ENCODE measurements at places on chromosomes 12 and 14.

- no peak for DNase-seq
Observed at GRCh38 chr12:77104792-77105191, 39.4 kb upstream of the E2F7 start.

DNA sequence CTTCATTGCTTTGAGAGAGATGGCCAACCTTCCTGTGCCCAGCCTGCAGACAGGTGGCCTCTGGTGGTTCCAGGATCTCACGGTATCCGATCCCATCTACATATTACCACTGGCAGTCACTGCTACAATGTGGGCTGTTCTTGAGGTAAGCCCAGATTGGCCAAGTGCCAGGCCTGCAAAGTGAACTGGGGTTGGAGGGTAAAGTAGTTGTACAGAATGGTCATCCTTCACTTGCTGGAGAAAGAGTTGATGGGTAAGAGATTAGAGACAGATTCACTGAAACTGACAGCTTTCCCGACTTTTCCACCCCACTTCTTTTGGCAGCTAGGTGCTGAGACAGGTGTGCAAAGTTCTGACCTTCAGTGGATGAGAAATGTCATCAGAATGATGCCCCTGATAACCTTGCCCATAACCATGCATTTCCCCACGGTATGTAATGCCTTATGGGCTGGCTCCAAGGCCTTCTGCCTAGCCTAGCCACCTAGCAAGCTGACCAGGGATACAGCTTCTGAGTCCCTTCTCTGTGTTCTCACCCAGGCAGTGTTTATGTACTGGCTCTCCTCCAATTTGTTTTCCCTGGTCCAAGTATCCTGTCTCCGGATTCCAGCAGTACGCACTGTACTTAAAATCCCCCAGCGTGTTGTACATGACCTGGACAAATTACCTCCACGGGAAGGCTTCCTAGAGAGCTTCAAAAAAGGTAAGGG, 4.1 kb downstream of the OXA1L start:
- DNase-seq, result no peak

- no peak for DNase-seq
Observed at GRCh38 chr12:89497467-89497866, 27.1 kb downstream of the GALNT4 start.

- no peak for DNase-seq
Observed at GRCh38 chr14:49986343-49987014, 93.6 kb downstream of the ARF6 start.

GRCh38 chr14:22474730-22475351, 114.2 kb downstream of the DAD1 start:
- no peak for DNase-seq

GRCh38 chr12:52044292-52044983, 6.8 kb upstream of the NR4A1 start:
- DNase-seq, result no peak

GRCh38 chr12:47903151-47903611, 1.6 kb downstream of the VDR start:
- no peak for DNase-seq

DNA sequence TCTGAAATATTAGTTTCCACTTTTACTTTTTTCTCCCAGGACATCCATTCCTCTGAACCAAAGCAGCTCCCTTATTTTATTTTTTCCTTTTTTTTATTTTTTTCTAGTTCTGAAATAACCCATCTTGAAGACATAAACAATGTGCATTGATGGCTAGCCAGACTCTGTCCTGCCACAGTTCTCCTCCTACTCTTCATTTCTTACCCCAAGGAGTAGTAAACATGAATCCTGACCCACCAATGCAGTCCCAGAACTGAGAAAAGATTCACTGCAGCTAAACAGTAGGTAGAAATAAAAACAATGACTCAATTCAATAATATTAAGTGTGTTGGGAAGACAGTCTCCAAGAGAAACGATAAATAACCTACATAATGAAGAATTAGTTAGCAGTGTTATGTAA, 65.7 kb upstream of the NOVA1 start:
- no peak for DNase-seq

- DNase-seq, result no peak
Observed at GRCh38 chr14:77145975-77146740, 4.6 kb upstream of the ZDHHC22 start.

DNA sequence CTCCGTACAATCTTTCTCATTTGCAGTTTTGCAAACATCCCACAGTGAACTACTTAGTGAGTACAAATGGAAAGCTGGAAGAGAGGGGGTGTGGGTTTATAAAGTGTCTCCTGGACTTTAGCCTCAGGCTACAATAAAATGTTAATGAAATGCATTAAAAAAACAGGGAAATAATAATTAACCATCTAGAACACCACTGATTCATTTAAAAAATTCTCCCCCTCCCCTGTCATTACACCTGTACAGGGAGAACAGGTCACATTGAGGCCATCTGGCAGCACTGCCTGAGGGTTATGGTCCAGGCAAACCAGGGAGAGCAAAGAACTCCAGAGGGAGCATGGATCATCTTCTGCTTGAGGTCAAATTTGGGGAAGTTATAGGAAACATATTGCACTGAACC, 96.3 kb downstream of the TSPAN8 start:
- no peak for DNase-seq

DNA sequence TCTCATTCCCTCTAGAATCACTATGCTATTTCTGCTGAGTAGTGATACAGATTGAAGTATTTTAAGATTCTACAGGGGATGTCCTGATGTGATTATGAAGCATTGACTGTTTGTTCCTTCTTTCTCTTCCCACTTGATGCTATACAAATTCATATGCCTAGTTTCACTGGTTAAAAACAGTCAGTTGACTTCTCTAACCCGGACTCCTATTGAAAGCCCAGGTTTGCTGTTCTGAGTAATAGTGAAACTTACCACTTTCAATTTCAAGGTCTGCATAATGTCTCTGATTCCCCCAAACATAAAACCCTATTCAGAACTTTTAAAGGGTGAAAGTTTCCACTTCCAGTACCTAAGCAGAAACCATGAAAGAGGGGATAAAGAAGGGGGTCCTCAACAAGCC, 117.7 kb upstream of the RPL10L start:
- no peak for DNase-seq

DNA sequence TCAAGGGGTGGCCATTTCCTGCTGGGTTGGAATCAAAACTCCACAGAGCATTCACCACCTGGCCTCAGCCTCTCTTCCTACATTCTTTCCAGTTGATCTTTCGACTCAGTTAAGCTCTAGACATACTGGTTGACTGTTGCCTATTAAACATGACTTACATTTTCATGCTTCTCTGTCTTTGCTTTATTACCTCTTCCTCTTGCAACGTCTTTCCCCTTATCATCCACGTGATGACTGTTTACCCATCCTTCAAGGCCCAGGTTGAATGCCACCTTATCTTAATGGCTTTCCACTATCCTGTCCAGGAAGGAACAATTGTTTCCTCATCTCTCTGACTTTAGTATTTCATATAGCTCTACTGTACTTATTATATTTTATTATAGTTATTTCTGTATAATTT, 24.4 kb upstream of the CCDC175 start:
- no peak for DNase-seq

DNA sequence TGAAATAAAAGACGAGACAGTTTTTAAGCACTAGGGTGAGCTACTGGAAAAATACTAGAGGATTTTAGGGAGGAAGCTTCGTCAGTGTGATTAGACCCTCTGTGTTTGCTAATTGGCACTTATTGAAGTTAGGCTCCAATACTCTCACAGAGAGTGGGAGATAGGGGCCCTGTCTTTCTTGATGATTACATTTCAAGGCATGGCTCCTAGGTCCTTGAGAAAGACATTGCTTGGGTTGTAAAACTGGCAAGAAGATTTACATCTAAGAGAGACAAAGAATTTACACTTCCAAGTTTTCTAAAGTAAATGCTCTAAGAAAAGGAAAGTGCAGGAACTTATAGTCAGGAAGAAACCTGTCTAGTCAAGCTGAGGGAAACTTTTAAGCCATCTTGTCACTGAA, 183.2 kb downstream of the C12orf50 start:
- no peak for DNase-seq

- no peak for DNase-seq
Observed at GRCh38 chr14:71711619-71712018, 220.6 kb upstream of the RGS6 start.

DNA sequence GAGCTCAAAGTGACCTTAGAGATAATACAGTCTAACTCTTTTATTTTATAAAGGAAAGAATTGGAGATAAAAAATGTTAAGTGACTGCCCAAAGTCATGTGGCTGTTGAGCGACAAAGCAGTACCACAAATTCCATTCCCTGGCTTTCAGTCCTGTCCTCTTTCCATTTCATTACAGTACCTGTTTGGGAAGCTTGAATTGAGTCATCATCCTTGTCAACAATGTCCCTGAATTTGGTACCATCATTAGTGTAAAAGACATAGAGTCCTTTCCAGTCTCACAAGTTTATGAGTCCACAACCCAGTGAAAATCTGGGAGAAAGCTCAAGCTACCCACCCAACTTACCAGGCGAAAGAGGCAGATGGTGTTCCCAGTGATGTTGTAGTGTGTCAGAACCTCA, 3.8 kb downstream of the ERP27 start:
- no peak for DNase-seq

DNA sequence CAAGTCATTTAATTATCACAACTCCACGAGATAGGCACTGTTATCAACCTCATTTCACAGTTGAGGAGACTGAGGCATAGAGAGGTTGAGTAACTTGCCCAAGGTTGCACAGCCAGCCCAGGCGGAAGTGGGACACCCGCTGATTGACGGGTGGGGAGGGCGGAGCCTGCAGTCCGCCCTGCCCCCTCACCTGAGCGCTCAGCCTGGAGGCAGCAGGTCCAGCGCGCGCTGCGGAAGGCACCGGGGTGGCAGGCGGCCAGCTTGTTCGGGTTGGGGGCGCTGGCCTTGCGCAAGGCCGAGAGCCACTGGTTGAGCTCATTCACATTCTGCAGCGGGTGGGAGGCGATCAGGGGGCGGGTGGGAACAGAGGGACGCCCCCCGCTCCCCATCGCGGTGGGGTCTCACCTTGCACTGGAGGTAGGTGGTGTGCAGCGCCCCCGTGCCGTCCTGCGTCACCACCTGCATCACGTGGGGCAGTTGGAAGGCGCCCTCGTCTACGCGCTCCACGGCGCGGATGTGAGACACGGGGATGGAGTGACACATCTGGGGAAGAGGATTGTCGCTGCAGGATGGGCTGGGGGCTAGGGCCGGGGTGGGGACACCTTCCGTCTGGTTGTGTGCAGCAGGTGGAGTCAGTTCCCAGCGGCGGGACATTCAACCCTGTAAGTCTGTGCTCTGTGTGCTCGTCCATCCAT, 31.7 kb downstream of the RASAL1 start:
- DNase-seq, result no peak

DNA sequence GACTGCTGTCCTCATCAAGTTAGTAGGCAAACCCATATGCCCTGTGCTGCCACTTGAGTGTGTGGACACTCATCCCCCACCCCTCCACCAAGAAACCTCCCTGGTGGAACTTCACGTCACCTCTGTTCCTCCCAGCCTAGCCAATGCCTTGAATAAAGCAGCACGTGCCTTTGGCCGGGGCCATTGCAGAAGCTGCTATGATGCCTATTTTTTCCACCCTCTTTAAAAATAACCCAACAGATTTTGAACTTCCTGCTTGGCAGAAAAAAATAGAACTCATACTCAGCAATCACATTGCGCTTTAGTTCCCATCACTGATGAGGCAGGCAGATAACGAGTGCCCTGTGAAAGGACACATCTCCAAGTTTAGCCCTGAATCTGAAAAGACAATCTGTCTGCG, 23.1 kb upstream of the PWP1 start:
- no peak for DNase-seq

DNA sequence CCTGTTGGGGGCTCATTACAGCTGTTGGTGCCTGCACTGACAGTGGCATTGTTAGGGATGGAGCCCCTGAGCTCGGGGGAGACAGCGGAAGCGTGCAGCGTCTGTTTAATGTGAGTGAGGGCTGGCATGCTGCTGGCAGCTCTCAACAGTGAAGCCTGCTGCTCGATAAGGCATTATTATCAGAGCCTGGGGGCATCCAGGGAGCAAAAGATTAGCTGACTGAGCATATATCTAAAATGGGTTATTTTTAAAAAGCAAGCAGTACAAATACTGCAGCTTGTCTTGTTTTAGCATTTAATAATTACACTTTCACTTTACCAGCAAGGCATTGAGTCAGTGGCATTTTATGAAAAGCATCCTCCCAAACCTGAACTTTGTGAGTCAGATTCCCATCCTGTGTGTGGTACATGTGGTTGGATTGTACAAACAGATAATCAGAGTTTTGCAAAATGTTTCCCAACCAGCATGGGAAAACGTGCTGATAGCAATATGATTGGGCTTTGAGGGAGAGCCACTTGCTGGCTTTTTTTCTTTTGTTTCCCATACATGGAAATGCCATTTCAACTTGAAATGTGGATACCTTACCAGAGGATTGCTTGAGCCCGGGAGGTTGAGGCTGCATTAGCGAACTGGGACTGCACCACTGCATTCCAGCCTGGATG, 150.8 kb downstream of the PRKCH start:
- DNase-seq, result no peak

DNA sequence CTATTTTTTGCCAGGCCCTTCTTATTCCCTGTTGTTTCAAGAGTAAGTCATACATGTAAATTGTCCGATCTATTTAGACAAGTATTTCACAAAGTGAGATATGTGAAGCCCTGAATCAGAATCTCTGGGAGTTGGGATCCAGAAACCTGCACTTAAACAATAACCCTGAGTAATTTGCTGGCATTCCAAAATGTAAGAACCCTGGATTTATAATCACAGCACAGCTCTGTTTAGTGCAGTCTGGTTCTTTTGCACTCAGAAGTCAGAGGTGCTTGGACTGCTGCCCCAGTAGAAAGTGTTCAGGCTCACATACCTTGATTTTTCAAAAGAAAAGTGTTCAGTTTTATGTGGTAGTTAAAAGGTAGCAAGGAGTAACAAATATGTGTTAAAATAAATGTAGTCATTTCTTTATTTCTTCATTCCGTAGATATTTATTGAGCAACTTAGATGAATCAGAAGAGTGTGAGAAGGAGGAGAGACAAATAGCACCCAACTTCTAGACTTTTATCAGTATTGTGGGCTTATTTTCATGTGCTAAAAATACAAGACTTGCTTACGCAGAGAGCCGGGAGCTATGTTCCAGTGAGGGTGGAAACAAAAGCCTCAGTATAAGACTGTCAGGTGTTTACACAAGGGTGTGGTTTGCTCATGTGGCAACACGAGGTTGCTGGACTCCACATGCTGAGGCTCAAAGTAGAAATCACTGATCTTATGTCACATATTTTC, 70.1 kb downstream of the SYNE2 start:
- no peak for DNase-seq

DNA sequence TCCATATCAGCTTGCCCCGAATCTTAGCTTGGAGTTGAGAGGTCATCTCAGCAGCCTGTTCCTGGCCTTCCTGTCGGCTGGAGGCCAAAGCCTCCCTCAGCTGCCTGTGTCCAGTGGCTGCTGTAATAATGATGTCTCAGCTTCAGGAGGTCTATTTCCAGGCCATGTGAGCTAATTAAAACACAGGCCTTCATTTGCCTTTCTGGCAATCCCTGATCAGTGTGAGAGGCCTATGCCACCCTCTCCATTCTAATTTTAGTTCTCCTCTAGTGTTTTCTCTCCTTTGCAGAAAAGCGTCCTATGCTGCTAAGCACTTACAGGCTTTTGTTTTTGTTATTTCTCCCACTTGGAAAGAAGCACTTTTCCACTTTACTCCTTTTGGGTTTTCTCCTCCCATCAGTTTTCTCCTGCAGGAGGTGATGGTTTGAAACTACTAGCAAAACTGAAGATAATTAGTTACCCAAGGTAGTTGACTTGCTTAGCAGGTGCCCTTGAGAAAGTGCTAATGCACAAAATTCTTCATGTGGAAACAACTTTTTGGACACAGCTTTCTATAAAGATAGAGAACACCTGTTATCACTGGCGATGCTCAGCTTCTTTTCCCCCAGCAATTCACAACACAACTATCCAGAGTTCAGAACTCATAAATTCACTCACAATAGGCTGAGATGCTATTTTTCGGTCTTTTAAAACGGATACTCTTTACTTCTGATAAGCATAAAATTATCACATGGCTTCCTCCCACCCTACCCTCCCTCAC, 255.3 kb upstream of the GARIN6 start:
- DNase-seq, result no peak
